Activated CD4-positive, alpha-beta T cell treated with anti-CD3 and anti-CD28 coated beads for 36 hours (primary cell): ENCODE measurements at places on chromosomes 11 and 22.

- DNase-seq: no peak
These were observed 1493.7 kb downstream of the TBC1D22A start for GRCh38 chr22:48256041-48256739.

- DNase-seq: no peak
These were observed 23.2 kb upstream of the TXNRD2 start for GRCh38 chr22:19964701-19965386.

DNA sequence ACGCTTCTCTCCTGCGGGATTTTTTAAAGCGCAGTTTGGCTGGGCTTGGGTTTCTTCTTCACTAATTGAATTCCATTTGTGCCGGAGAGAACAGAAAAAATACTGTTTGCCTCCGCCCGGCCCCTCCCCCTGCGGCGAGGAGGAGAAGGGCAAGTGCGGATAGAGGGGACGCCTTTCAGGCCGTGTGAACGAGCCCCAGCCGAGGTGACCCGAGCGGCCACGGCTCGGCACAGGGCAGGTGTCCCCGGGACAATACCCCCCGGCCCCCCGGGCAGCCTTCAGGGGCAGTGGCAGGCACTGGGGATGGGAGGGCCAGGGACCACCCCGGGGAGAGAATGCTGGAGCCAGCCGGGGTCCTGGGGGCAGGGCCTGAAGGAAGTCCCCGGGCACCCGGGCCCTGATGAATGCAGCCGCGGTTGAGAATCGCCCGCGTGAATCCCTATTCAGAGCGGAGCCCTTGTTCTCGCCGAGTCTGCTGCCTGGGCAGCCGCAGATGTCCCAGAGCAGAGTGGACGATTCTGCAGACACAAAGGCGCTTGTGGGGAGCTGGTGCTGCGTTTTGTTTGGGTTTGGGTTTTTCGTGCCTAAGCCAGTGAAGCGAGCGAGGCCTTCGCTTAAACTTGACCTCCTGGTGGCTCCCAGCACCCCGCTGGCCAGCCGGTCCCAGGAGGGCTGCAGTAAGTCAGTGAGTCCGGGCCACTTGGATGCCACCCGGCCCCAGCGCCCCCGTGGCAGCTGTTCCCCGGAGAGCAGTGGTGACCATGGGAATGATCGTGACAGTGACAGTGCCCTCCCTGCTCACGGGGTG is 96.0 kb downstream of the WNT7B start:
- peak; percentile 3 for DNase-seq

DNA sequence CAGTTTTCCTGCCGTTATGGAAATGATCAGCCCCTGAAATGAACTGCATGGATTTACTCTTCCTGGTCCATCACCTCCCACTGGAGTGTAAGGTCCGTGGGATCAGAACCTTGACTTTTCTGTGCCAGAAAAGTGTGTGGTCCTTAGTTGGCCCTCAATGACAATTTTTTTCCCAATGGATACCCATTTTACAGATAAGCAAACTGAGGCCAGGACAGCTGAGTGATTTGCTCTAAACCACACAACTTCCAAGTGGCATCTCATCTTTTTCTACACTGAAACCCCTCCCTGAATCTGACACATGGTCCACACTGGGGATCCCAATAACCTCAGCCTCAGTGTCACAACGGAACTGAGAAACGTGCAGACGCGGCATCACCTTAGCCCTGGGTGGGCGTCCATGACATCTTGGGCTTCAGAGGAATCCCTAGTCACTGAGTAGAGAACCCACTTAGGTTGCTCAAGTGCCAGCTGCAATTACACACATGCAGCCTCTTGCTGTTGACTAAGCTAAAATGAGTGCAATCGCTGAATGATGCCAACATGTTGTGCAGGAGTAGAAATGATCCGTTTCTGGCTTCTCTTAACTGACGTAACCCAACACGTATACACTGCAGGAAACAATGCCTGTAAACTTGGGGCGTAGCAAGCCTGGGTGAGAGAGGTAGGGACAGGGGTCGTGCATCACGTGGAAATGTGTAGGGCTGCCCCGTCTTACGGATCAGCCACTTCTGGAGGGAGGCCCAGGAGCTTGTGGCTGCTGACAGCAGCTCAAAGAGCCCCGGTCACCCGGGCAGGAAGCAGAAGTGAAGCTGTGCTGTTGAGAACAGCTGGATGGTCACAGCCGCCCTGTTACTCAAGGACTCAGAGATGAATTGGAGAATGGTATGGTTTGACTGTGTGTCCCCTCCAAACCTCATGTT is 136.3 kb downstream of the SHANK2 start:
- no peak for DNase-seq

DNA sequence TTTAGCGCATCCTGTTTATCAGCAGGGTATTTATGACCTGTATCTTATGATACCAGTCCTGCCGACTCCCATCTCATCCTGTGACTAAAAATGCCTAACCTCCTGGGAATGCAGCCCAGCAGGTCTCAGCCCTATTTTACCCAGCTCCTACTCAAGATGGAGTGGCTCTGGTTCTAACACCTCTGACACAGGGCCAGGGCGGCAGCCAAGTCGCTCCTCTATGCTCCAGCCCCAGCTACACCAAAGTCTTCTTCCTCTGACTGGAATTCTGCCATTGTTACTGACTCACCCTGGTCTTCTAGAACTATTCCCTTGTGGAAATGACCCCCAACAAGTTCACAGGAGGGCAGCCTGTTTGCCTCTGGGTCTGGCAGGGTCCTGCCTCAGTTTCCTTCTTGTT is 7.9 kb upstream of the C1QTNF6 start:
- no peak for DNase-seq

GRCh38 chr22:39997421-39997820 is 2.7 kb downstream of the FAM83F start:
- no peak for DNase-seq

- DNase-seq: no peak
These were observed 20.3 kb downstream of the GRAMD4 start for GRCh38 chr22:46640293-46641055.

- no peak for DNase-seq
These were observed 7.5 kb upstream of the PPARA start for GRCh38 chr22:46142548-46143490.

GRCh38 chr11:1073851-1074243 is 827 bp upstream of the MUC2 start:
- no peak for DNase-seq

DNA sequence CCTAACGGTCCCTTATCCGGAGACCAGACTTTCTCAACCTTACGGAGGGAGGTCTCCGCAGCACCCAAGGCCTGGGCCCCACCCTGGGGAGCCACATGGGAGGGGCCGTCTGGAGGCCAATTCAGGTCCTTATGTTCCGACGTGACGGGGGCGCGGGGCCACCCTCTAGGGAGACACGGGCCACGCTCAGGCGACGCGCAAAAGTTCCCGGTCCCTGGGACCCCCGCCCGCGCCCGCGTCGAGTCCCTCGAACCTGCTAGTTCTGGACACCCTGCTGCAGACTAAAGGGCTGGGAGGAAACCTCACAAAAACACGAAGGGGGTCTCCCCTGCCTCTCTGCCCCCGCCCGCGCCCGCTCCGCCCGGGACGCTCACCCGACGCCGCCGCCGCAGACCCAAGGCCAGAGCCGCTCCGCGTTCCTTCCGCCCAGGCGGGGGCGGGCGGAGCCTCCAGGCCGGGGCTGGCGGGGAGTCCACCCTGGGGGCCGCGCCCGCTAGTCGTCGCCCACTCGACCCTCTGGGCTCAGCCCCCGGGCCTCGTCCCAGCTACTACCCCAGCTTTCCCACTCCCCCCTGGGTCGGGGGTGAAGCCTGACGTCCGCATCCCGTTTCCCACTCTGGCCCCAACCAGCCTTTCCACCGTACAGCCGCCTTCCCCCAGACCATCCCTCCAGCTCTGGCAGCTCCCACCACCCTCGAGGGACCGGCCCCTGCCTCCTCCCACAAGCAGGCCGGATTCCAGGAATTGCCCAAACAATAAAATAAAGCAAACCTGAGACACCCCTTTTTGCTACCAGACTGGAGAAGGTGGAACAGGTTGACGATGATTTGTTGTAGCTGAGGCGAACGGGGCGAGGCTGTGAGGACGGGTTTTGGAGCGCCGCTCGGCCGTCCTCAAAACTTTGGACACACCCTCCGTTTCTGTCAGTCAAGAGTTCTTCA is 2.7 kb downstream of the RNH1 start:
- peak; percentile 50 for DNase-seq

GRCh38 chr11:37858398-37858797 is 1260.4 kb upstream of the RAG2 start:
- DNase-seq: no peak

GRCh38 chr11:11291041-11292015 is 61.7 kb downstream of the CSNK2A3 start:
- no peak for DNase-seq

GRCh38 chr11:32311346-32312065 is 123.8 kb downstream of the WT1 start:
- DNase-seq: no peak

GRCh38 chr22:21100149-21101032 is 54.6 kb downstream of the LRRC74B start:
- DNase-seq: no peak

DNA sequence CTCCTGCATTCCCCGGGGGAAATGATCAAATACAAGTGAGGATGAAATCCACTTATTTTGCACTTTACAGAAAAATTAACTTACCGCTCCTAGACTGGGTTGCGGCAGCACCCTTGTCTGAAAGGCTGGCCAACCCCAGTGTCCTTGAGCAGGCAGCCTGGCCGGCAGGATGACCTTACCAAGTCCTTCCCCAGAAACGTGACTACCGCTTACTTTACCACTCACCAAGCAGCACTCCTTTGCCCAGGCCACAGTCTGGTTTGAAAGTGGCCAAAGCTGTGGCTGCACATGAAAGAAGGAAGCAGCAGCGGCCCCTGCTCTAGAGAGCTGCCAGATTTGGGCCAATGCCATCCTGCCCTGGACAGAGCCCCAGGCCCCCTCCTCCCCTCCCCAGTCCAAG is 20.3 kb downstream of the MYH9 start:
- DNase-seq: no peak

- no peak for DNase-seq
These were observed 301.2 kb downstream of the CTTN start for GRCh38 chr11:70699294-70700221.

GRCh38 chr11:82823647-82824619 is 76.3 kb downstream of the PRCP start:
- DNase-seq: no peak

DNA sequence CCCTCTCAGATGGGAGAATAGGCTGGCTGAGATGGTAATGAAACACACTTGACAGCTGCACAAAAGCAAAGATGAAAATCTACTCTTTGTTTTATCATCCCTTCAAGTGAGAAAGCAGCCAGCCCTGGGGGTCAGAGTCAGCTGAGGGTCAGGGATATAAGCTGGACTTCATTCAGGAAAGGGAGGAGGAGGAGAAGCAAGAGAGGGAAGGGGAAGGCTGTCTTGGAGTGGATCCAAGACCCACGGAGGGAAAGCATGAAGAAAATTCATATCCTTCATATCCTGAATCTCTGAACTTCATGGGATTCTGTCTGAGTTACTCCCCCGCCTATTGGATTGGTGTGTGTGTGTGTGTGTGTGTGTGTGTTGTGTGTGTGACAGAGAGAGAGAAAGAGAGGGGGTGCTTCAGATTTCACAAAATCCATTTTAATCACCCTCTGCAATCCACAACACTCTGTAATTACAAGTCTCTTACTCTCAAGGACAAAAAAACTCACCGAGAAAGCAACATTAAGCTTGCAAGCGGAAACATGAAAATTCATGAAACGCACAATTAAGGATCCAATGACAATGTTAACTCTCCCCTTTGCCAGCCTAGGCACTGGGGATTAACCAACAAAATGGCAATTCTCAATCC is 327.7 kb downstream of the TENM4 start:
- no peak for DNase-seq

GRCh38 chr11:116901964-116902688 is 64.7 kb upstream of the APOA1 start:
- no peak for DNase-seq

DNA sequence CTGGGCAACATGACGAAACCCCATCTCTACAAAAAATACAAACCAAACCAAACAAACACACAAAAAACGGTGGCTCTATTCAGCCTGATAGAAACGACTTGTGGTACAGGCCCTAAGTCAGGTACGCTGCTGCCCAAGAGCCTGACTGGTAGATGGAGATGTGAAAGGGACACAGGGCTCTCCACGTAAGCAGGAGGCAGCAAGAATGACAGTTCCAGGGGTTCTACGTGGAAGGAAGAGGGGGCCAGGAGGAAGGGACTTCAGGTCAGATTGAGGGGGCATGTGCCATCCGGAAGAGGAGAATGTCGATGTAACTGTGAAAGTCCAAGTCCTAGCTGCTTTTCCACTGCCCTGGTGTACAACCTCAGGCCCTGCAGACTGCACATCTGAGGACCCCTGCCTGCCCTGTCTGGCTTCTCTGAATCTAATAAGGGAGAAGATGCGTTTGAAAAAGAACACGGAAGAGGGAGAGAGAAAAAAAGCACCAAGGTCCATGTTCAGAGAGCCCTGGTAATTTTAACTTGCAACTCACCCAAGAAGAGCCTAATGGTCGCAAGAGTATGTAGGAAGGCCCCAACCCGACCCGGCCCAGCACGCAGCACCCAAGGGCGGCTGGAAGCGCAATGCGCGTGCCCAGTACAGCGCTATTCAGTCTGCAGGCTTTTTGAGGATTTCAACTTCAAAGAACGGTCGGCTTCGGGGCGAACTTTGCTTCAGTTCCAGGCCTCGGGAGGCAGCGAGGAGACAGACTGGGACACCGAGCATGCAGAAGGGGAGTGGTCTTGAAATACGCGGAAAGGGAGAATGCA is 909 bp upstream of the ZNRD2 start:
- no peak for DNase-seq

DNA sequence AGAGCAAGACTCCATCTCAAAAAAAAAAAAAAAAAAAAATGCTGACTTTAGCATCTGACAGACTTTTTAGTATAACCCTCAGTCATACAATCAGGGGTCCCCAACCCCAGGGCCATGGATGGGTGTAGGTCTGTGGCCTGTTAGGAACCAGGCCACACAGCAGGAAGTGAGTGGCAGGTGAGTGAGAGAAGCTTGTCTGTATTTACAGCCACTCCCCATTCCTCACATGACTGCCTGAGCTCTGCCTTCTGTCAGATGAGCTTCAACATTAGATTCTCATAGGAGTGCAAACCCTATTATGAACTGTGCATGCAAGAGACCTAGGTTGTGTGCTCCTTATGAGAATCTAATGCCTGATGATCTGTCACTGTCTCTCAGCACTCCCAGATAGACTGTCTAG is 3.3 kb downstream of the FAM227A start:
- no peak for DNase-seq

DNA sequence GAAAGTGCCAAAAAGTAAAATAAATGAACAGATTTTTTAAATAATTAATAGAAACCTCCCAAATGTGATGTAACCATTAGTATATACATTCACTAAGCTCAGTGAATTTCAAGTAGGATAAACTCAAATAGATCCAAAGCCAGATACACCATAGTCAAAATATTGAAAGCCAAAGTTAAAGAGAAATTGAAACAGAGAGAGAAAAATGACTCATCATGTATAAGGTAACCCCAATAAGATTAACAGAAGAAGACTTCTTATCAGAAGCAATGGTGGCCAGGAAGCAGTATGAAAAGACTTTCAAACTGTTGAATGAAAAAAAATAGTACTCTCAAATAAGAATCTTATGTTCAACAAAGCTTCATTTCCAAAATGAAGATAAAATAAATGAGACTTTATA is 70.5 kb downstream of the LUZP2 start:
- no peak for DNase-seq

- no peak for DNase-seq
These were observed 17.7 kb downstream of the DEFB131B start for GRCh38 chr11:71895961-71896360.
